ENCODE measurements at places on chromosomes 12 and 14.

- DNase-seq = no peak
Measured at GRCh38 chr12:78865516-78865915, 942 bp downstream of the SYT1 start.

- peak; percentile 92 for DNase-seq
Measured at GRCh38 chr12:67794161-67794560, 145.6 kb downstream of the DYRK2 start.

DNA sequence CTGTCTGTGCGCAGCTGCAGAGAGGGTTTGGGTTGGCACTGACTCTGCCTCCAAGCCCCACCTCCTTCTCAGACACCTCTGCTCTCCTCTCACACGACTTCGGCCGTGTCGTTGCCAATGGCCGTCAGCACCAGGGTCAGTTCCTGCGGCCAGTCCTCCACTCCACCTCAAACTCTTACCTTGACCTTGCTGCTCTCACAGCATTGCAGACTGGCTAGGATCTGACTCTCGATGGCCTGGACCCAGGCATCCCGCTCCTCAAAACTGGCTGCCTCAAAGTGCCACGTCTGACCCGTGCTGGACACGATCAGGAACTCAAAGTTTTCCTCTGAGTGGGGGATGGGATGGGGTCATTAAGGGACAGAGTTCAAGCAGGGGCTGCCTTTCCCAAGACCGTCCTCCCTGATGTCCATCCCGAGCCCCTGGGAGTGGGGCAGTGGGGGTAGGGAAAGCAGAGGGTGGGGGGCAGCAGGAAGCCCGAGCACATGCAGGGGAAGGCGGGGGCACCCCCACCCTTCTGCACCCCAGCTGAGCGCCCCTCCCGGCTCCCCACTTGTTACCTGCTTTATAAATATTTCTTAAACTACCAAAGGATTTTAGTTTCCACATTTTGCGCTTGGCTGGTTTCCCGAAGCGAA lies 10.7 kb downstream of the AGAP2 start:
- DNase-seq = no peak

- peak; percentile 79 for DNase-seq
Measured at GRCh38 chr12:104456950-104457745, 400 bp downstream of the CHST11 start.

GRCh38 chr14:33848706-33849454 lies 102.0 kb downstream of the EGLN3 start:
- DNase-seq = peak; percentile 39

- DNase-seq = no peak
Measured at GRCh38 chr14:65359503-65359902, 53.0 kb upstream of the FUT8 start.

GRCh38 chr12:9049520-9050133 lies 60.3 kb downstream of the KLRG1 start:
- DNase-seq = peak; percentile 33

DNA sequence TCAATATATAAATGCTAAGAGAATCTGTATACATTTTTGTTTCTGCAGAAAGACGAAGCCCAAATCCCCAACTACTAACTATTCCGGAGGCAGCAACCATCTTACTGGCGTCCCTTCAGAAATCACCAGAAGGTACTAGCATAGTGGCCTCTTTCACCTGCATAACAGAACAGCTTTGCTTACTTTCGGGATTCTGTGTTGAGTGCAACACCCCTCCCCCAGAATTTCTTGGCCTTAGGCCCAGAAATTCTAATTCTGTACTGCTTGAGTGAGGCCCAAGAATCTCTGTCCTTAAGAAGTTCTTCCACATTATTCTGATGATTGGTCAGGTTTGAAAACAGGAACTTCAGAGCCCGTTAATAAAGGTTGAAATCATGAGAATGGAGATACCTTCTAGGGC lies 2.9 kb downstream of the SPX start:
- peak; percentile 14 for DNase-seq

DNA sequence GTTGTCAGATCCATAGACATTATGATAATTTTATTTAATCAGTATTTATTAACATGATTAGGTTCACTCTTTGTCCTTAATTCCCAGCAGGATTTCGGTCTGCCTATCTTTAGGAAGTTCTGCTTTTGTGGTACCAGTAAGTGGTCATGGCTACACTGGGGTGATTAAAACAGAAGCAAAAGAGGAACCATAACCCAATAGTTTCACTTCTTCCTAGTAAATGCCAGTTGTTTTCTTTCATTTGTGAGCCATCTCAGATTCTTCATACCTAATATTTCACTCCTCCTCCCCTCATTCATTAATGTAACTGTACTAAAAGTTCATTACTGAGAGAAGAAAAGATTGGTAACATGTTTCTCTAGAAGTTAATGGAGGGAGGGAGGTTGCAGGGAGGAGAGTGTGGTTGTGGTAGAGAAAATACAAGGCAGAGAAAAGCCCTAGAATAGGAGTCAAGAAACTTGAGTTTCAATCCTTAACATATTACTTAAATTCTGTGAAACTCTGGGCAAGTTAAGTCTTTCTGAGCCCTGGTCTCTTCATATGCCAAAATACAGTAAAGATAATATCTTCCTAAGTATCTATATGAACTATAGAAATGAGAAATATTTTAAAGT lies 101.2 kb downstream of the PEBP1 start:
- DNase-seq = no peak

DNA sequence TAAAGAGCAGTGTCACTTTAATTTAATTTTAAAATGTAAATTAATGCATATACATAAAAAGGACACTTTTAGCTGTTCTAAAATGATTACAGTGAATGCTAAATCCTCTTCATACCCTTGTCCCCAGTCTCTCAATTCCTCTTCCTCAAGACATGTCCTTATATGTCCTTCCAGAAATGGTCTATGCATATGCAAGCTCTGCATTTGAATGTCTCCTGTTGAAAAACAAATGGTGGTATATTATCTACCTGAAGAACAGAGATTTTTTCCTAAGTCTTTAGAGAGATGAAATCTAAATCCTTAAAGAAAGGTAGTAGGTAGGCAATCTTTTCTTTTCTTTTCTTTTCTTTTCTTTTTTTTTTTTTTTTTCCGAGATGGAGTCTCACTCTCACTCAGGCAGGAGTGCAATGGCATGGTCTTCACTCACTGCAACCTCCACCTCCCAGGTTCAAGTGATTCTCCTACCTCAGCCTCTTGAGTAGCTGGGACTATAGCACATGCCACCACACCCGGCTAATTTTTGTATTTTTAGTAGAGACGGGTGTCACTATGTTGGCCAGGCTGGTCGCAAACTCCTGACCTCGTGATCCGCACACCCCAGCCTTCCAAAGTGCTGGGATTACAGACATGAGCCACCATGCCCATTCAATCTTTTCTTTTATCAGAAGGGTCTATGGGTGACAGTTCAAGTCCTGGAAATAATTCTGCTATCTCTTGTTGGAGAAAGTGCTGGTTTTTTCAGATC lies 180.5 kb downstream of the PRKCH start:
- DNase-seq = no peak

- DNase-seq = no peak
Measured at GRCh38 chr14:91257328-91258010, 13.0 kb upstream of the GPR68 start.

- no peak for DNase-seq
Measured at GRCh38 chr12:105229371-105229770, 6.6 kb downstream of the APPL2 start.

- DNase-seq = no peak
Measured at GRCh38 chr14:62103464-62103863, 341.2 kb downstream of the SNAPC1 start.

DNA sequence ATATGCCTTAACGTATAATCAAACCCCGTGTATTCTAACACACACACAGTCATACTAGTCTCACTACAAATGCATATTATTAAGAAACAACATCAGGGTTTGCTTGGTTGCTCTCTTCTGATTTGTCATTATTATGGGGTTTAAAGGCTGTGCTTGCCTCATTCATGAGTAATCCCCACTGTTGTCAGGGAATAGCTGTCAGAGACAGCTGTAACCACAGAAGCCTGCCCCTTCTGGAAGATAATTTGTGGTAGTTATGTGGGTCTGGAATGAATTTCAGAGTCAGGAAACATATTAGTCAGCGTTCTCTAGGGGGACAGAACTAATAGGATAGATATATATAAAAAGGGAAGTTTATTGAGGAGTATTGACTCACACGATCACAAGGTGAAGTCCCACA lies 456.9 kb upstream of the TMEM132C start:
- DNase-seq = peak; percentile 99

DNA sequence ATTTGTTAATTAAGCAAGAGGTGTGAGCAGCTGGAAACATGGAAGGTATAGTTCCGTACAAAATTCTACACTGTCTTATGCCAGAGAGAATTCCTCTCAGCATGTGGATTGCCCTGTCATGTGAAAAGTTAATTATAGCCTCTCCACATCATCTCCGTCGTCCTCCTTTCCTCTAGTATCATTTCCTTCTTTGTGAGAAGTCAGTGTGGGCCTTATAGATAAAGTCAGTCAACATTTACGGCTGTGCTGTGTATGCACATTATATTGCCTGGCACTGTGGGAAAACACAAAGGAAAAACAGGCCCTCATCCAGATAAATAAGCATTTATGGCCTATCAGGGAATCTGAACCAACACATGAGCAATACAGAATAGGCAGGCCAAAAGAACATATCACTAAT lies 236.6 kb downstream of the SEC23A start:
- no peak for DNase-seq

- peak; percentile 87 for DNase-seq
Measured at GRCh38 chr14:101001311-101002069, 98.0 kb upstream of the RTL1 start.

GRCh38 chr14:52995998-52996397 lies 45.1 kb upstream of the FERMT2 start:
- DNase-seq = no peak

- no peak for DNase-seq
Measured at GRCh38 chr14:95352481-95352880, 32.8 kb upstream of the CLMN start.

Data from fibroblast of skin of right biceps (primary cell).